D721Med (cell line): ENCODE measurements at places on chromosomes 6 and 20.
A peak's percentile ranks its signal among the peaks of the same experiment; 100 is the strongest.

DNA sequence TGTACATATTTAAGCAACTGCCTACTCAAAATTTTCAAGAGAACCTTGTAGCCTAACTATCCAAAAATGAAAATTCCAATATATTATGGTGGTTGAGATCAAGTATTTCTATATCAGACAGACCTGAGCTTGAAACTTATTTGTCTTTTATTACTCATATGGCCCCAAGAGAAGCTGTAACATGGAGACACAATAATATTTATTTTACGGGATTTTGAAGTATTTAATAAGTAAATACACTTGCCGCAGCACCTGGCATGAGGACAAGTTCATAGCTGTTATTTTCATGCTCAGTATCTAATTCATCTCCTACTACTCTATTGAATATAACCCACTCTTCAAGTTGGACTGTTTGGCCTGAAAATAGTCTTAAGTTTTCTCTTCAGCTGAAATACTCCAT, 28.0 kb downstream of the PTPRK start:
- no peak for DNase-seq

GRCh38 chr6:33028220-33028849, 18.9 kb upstream of the HLA-DOA start:
- DNase-seq = no peak

DNA sequence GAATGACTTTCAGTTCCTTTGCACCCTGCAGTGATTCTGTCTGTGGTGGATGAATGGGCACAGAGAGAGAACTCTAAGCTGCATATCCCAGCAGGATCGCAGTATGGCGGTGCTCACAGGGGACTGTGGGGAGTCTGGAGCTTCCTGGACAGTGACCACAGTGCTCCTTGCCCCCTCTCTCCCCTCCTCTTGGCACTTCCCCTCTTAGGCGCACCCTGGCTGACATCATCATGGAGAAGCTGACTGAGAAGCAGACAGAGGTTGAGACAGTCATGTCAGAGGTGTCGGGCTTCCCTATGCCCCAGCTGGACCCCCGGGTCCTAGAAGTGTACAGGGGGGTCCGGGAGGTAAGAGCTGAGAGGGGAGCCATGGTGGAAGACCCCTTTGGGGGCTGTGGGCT, 8.6 kb downstream of the BYSL start:
- no peak for DNase-seq

- DNase-seq = no peak
Measured at GRCh38 chr20:62716941-62717310, 8.3 kb downstream of the NTSR1 start.

- DNase-seq = no peak
Measured at GRCh38 chr6:107493158-107494057, 3.5 kb downstream of the SOBP start.

GRCh38 chr6:93196406-93196970, 222.9 kb downstream of the EPHA7 start:
- no peak for DNase-seq

DNA sequence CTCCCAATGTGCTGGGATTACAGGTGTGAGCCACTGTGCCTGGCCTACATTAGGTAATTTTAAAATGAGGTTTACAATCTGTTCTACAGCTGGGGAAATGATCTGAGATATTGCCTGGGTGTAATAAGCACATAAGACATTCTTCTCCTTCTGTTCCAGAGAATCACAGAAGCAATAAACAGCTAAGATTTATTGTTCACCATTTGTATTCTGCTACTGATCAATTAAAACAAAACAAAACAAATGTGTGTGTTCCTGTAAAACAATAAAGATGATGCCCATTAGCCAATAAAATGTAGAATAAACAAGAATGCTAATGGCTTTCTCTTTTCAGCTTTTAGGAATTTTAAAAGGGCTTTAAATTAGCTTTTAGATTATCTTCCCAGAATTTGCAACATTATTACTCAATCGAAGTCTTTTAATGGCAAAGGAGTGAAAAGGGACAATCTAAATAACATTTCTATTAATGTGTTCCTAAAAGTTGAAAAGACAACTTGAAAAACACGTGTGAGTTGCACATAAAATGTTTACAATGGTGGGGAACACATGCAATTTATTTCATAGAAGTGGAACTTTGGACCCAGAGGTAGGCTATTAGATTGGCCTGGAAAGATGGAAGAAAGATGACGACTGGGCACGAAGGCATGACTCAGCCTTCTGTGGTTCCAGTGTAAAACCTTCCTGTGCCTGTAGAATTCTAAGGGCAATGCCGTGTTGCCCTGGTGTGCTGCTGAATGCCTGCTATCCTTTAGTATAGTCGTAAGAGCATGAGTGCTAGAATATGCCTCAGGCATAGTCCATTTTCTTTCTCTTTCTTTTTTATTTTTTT, 29.0 kb upstream of the DEK start:
- DNase-seq = no peak

GRCh38 chr6:170438402-170438753, 114.7 kb downstream of the PSMB1 start:
- peak; percentile 94 for DNase-seq

DNA sequence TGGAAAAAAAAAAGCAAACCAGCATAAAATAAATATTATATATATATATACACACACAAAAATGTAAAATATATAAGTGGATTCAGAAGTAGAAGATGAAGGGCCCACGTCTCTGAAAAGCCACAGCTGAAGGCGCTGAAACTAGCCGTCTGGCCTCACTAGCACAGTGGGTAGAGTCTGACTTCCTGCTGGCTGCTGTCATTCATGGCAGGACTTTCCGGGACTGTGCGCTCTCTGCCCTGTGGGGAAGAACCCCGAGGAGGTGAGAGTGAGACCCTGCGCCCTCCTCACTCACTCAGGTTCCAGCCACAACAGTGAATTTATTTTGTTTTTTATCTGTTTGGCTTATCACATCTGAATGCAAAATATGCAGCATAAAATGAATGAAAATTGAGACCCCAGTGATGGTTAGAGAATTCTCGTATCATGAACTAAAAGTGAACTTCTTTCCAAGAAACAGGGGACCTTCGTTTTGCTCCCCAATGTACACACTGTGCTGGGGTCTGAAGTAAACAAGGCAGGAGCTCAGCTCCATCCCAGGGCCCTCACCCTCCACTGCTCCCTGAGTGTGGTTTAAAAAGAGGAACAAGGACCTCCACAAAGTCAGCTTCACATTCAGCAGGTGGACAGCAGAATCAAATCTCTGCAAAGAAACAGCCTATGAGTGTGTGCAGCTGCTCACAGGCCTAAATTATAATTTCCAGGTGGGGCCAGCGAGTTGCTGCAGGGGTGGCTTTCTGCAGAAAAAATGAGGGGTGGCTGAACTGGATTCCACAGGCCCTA, 1.3 kb upstream of the RAMACL start:
- no peak for DNase-seq

DNA sequence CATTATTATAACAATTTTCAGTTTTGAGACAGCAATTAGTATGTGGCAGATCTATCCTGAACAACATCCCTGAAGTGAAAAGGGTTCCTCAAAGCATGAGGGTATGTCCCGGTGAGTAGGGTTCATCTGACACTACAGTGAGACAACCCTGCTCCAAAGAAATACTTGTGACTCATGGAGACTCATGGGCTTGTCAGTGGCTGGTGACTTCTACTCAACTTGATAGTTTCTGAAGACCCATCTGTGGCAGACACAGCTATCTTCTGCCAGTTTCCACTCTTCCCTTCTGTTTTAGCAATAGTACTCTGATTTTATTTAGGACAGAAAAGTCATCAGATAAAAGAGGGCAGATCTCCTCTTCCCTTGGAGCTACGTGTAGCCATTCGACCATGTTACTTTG, 41.4 kb downstream of the MAP3K7 start:
- DNase-seq = no peak

- no peak for DNase-seq
Measured at GRCh38 chr6:90610751-90611542, 24.1 kb upstream of the MAP3K7 start.

DNA sequence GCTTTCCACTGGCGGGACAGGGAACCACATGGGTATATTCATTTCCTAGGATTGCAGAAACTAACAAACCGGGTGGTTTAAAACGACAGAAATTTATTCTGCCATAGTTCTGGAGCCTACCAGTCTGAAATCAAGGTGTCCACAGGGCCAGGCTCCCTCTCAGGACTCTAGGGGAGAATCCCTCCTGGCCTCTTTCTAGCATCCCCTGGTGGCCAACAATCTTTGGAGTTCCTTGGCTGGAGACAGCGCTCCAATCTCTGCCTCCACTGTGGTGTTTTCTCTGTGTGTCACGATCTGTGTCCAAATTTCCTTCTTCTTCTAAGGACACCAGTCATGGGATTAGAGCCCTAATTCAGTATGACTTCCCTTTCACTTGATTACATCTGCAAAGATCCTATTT, 95.0 kb downstream of the SCML4 start:
- DNase-seq = no peak

DNA sequence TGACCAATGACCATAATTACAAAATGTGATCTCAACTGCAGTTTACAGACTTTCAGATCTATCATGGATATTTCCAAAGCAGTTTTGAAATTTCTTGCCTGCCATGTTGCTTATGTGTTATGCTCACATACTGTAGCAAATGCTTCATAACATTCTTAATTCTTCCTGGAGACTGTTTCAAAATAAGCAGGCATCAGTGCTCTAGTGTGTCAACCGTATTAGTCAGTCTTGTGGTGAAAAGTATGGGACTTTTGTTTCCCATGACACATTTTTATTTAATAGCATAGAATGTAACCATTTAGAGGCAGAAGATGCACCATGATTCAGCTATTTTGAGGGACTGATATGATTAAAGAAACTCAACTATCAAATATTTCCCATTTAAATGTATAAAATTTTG, 1.7 kb downstream of the POPDC3 start:
- DNase-seq = no peak

DNA sequence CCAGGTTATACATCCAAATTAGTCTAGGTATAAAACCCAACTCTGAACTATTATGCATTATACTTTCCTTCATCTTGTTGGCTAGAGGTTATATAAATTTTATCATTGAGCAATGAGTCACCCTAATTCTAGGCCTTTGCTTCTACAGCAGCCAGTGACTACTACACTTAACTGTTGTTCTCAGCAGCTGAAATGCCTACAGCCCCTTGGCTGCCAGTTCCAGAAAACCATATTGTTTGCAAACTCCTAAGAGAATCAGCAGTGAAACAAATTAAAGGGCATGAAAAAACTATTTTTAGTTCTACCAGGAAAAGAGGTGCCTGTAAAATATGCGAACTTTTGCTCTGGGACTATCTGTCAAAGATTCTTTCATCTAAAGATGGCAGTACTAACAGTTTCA, 292.8 kb downstream of the FRK start:
- no peak for DNase-seq

- DNase-seq = no peak
Measured at GRCh38 chr6:40997234-40997957, 41.6 kb downstream of the UNC5CL start.
